Activated T-helper 1 cell treated with anti-CD3 and anti-CD28 coated beads, Interleukin-12 subunit alpha, Interleukin-12 subunit beta, Interleukin-2, Interleukin-4 antibody, amounts not matched to agents 30 ng/mL and 10 ng/mL and 1 ng/mL, durations not matched to agents 14 hours and 24 hours and 36 hours (primary cell): ENCODE measurements at places on chromosomes 2 and 18. TPM values are rescaled to one million over a fixed set of nuclear protein-coding genes. Genes with fewer than 3 reads are reported as not detected.

The SLC19A3 gene
- not detected in 2 replicates for total RNA-seq

The KCNG2 gene
- total RNA-seq = not detected in 2 replicates

The CCL20 gene
- total RNA-seq = 1.2 and 3.2 TPM in 2 replicates

The CFC1 gene
- total RNA-seq = not detected in 2 replicates

The CHRNG gene
- not detected in 2 replicates for total RNA-seq

The ANKRD29 gene
- not detected in 2 replicates for total RNA-seq

The CTAGE1 gene
- not detected in 2 replicates for total RNA-seq

The CMPK2 gene
- total RNA-seq = 4.1 and 7.4 TPM in 2 replicates

The REG3A gene
- not detected in 2 replicates for total RNA-seq

The C2orf80 gene
- not detected in 2 replicates for total RNA-seq

The GPN1 gene
- 48.3 and 51.0 TPM in 2 replicates for total RNA-seq

The PAIP2B gene
- 0.41 and 0.44 TPM in 2 replicates for total RNA-seq

The CNTNAP5 gene
- not detected in 2 replicates for total RNA-seq

The ZC3H6 gene
- 3.3 and 4.3 TPM in 2 replicates for total RNA-seq

The CFAP65 gene
- total RNA-seq = not detected in 2 replicates

The PPIL3 gene
- total RNA-seq = 44.2 TPM in 2 replicates

The RGPD4 gene
- total RNA-seq = 0.18 TPM in 1 of 2 replicates, not detected in the other

The SETBP1 gene
- total RNA-seq = 36.2 and 42.0 TPM in 2 replicates

The RPRM gene
- total RNA-seq = 0.20 TPM in 1 of 2 replicates, not detected in the other

The CD8B2 gene
- total RNA-seq = 0.37 and 0.54 TPM in 2 replicates

The GYPC gene
- total RNA-seq = 125 and 130 TPM in 2 replicates

The IFIH1 gene
- total RNA-seq = 27.9 TPM in 2 replicates

The RPIA gene
- total RNA-seq = 79.1 and 83.1 TPM in 2 replicates

The PKDCC gene
- not detected in 2 replicates for total RNA-seq

The IL18RAP gene
- 37.1 and 38.4 TPM in 2 replicates for total RNA-seq

The IL1RL2 gene
- 0.16 TPM in 1 of 2 replicates, not detected in the other for total RNA-seq

The TWSG1 gene
- total RNA-seq = 10.6 and 11.3 TPM in 2 replicates

The RAPGEF4 gene
- 0.31 and 0.42 TPM in 2 replicates for total RNA-seq

The GPC1 gene
- total RNA-seq = 6.2 and 6.5 TPM in 2 replicates

The TET3 gene
- 19.2 and 20.5 TPM in 2 replicates for total RNA-seq

The SULT1C4 gene
- not detected in 2 replicates for total RNA-seq

The PFN4 gene
- not detected in 2 replicates for total RNA-seq

The COLEC12 gene
- total RNA-seq = not detected in 2 replicates

The SPEG gene
- 0.13 TPM in 1 of 2 replicates, not detected in the other for total RNA-seq

The SEPTIN10 gene
- total RNA-seq = 0.13 and 0.66 TPM in 2 replicates

The SLC5A7 gene
- total RNA-seq = not detected in 2 replicates

The TFCP2L1 gene
- 0.02 TPM in 1 of 2 replicates, not detected in the other for total RNA-seq

The ASIC4 gene
- 0.08 TPM in 1 of 2 replicates, not detected in the other for total RNA-seq

The EIF2B4 gene
- total RNA-seq = 53.9 and 55.8 TPM in 2 replicates

The SNRPD1 gene
- 170 and 173 TPM in 2 replicates for total RNA-seq

The MALL gene
- total RNA-seq = 0.31 and 0.47 TPM in 2 replicates

The TMEM163 gene
- total RNA-seq = 0.12 and 0.21 TPM in 2 replicates

The BMP10 gene
- not detected in 2 replicates for total RNA-seq
